ENCODE measurements at places on chromosomes 13 and 19.

DNA sequence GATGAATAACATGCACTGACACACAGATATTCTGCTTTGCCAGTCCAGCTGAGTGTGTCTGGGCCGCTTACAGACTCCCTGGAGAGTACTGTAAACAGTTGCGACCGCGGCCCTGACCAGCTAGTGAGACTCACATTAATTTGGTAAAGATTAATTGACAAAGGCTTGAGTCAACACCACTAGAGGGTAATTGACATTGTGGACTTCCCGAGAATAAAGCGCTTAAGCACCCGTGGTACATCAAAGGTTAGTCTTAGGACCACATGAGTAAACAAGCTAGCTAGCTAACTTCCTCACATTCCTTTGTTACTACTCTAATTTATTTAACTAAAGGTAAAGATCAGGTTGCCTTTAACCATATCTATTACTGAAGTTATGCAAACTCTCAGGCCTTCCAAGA, 624.4 kb upstream of the ARGLU1 start:
- no peak for DNase-seq

- no peak for DNase-seq
Measured at GRCh38 chr13:71278512-71278911, 588.5 kb downstream of the DACH1 start.

- DNase-seq = no peak
Measured at GRCh38 chr19:7918615-7919421, 1.3 kb upstream of the SNAPC2 start.

DNA sequence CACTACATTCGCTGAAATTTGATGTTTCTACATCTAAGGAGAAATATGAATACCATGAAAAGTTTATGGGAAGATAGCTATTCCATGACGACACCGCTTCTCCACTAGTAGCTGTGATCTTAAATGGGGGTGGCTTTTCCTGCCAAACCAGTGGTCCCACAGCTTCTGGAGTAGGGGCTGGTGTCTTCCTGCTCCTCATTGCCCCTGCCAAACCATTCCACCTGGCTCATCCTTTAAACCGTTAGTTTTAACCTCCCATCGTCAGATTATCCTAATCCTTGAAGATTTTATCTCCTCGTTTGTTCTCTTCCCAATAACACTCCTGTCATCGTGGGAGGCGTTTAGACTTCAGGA, 568 bp upstream of the ZNF230 start:
- no peak for DNase-seq

GRCh38 chr19:46487178-46487801, 8.4 kb downstream of the PNMA8B start:
- DNase-seq = no peak

DNA sequence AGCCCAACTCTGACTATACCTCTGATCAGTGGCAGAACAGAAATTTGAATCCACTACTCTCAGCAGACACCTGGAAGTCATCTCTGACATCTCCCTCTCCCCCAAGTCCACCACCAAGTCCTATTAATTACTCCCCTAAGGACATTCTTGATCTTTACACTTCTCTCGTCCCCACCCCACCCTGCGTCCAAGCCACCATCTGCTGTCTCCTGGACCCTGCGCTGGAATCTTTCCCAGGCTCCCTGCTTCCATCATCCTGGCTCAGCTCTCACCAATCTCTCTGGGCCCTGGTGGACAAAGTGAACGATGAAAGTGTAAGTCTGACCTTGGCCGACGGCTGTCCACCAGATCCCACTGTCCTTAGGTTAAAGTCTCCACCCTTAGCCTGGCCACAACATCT, 145.6 kb upstream of the GJB6 start:
- DNase-seq = no peak

DNA sequence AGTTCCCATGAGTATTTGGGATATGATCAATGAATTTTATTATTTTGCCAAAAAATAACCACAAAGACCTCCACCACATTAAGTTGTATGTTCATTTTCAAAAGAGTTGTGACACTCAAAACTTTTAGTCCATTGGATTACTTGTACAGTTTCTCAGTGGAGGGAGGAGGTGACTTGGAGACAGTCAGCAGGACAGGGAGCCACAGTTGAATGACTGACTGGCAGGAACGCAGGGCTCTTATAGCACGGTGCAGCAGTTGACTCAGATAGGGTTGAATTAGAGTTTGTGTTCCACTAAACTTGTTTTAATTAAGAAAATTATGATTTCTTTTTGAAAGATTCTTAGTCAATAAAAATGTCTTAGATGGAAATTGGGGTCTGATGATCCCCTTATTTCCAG, 42.5 kb downstream of the TNFRSF19 start:
- DNase-seq = no peak

DNA sequence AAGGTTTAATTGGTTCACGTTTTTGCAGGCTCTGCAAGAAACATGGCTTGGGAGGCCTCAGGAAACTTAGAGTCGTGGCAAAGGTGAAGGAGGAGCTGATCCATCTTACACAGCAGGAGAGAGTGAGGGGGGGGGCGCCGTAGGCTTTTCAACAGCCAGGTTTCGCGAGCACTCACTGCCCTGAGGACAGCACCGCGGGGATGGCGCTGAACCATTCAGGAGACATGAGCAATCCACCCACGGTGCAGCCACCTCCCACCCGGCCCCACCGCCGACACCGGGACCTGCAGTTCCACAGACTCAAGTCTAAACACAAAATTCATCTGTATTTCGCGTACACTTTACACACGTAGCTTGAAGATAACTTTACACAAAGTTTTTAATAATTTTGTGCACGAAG, 73.6 kb downstream of the KDM4B start:
- DNase-seq = no peak

DNA sequence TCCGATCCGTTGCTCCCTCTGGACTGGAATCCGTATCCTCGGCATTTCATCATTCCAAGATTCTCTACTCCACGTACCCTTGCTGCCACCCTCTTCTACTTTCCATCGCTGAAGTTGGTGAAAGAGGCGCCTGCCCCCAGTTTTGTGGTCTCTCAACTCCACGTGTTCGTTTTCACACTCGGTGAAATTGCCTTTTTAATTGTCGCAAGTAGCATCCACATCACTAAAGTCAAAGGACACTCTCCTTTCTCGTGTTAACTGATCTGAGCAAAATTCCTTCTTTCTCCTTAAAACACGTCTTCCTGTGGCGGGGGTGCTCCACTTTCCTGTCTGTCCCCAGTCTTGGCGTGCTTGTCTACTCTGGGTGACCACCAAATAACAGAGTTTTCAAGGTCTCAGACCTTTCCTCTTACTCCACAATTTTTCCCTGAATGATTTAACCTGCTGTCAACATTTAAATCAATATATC, 1.1 kb upstream of the TMTC4 start:
- no peak for DNase-seq

All from NK-92 treated with Interleukin-12 subunit alpha and Interleukin-12 subunit beta, amount 100 ng/mL, for 24 hours (cell line).